ENCODE measurements at places on chromosomes 7 and 10. TPM values are rescaled to one million over a fixed set of nuclear protein-coding genes. Genes with fewer than 3 reads are reported as not detected.

Gene MMP21
- 0.08 TPM for total RNA-seq

Gene TBRG4
- total RNA-seq = 51.9 TPM

Gene ZCCHC24
- total RNA-seq = 3.3 TPM

Gene PLEKHS1
- total RNA-seq = 1.0 TPM

Gene SPDYE6
- total RNA-seq = not detected

Data from esophagus mucosa (tissue), 1 donor.